Omental fat pad (tissue), 4 donors: ENCODE measurements at places on chromosomes 16 and 17. TPM values are rescaled to one million over a fixed set of nuclear protein-coding genes. Genes with fewer than 3 reads are reported as not detected.

The NT5M gene
- total RNA-seq: 1.8 TPM

The CCT6B gene
- total RNA-seq: 4.6 TPM

The TNP2 gene
- total RNA-seq: not detected

The ZMYND15 gene
- total RNA-seq: 0.46 TPM

GRCh38 chr16:11697319-11697718 lies 29.1 kb downstream of the SNN start:
- DNase-seq: no peak

GRCh38 chr16:24452724-24453123 lies 86.6 kb upstream of the RBBP6 start:
- no peak for DNase-seq

GRCh38 chr17:64120159-64120810 lies 9.7 kb downstream of the ERN1 start:
- DNase-seq: no peak

DNA sequence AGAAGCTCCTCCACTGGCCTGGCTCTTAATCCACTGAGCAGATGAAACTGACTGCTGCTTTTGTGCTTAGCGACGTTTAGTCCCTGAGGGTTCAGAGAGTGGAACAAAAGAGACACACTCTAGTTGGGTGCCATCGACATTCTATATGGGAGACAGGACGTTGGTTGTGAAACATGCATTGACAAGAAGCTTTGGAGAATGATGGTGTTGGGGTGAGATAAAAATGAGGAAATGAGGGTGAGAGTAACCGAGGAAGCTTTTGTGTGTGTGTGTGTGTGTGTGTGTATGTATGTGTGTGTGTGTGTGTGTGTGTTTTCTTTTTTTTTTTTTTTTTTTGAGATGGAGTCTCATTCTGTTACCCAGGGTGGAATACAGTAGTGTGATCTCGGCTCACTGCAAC lies 89.5 kb downstream of the ABCC1 start:
- DNase-seq: no peak

DNA sequence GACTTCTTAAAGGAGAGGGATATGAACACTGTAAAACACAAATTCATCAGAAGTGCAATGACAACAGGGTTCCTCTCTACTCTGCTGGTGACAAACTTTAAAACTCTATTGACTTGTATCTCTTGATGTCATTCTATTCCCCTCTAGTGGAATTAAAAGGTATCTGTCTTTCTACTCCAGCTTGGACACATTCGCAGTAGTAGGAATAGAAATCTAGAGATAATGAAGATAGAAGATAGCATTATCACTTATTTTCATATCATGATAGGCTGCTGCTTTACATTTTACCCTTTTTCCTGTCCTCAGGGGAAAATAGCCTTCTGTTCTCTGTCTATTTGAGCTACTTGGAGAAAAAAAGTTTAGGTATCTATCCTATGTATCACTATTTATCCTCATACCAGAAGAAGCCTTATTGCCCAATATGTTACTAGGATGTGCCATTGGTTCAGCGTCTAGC lies 209.6 kb upstream of the CACNG5 start:
- no peak for DNase-seq

DNA sequence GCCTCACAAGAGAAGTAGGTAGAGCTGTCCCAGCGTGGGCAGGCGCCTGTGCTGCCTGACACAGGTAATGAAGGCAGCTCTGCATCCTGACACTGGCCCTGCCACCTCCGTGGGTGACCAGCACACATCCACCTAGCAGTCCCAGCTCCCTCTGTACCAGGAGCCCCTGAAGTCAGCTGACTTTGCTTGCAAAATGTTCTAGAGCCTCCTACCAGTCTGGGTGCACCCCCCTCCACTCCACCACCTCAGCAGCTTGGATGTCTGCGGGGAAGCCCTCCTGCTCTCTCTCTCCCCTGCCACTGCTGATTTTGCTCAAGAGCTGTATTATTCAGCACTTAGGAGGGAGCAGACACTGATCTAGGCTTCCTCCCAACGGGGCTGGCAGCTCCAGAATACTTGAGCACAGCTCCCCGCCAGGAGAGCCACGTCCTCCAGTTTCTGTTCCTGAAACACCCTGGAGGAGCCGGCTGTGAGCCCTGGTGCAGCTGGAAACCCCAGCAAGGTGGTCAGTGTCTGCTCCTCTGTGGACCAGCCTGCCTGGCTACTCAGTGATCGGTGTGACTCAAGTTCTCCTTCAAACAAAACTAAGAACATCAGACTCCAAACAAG lies 1.0 kb downstream of the RNF166 start:
- DNase-seq: no peak

- DNase-seq: no peak
These were observed 394.1 kb upstream of the TNRC6C start for GRCh38 chr17:77564278-77564920.

GRCh38 chr17:1190751-1191331 lies 11.1 kb upstream of the ABR start:
- DNase-seq: no peak

DNA sequence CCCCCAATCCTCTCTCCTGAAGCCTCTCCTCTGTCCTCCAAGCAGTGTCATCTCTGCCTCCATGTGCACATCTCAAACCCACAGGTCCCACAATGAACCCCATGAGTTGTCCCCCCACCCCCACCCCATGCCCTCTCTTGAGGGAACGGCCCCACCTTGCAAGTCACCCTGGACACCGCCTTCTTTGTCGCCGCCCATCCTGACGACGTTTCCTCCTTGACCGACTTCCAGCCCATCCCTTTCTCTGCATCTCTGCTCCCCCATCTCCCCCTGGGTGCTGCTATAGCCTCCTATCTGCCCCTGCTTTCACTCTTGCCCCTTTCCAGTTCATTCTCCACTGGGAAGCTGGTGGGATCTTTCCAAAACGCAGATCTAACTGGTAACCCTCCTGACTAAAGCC lies 1.7 kb upstream of the SPATA20 start:
- DNase-seq: no peak
